ENCODE measurements at places on chromosomes 6 and 20.

DNA sequence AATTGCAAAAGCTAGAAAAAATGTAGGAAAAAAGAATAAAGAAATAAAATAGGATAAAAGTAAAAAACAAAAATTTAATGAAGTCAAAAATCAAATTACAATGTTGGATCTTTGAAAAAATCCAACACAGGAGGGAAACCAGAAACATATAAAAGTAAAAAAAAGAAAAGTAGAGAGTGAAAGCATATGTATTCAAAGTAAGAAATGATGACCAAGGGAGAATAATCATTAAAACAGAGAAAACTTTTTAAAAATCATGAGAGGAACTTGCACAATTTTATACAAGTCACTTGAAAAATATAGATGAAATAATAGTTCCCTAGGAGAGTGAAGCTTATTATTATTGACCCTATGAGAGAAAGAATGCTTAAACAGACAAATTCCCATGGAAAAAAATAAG is 138.2 kb downstream of the COL21A1 start:
- DNase-seq: no peak

DNA sequence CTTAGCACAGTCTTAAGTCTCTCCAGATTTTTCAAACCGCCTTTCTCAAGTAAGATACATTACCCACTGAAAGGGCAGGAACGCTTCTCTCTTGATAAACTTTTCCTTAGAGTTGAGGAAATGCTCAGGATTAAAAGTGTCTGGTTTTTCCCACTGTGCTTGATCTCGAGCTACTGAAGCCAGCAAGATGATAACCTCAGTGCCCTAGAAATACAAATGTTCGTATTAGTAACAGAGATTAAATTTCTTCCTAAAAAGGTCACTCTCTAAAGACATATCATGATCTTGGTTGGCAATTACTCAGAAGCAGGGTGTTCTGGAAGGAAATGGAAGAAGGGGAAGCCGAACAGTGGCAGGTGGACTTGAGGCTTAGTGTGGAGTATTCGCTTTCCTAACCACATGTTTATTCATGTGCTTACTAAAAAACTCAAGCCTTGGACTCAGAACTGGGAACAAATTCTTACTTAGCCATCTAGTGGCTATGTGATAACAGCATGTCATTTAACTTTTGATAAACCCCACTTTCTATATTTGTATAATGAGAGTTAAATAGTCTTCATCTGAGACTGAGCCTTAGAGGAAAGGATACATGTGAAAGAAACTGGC is 20.1 kb downstream of the C6orf141 start:
- no peak for DNase-seq

- no peak for DNase-seq
These were observed 53.7 kb downstream of the SH3BGRL2 start for GRCh38 chr6:79684876-79685275.

DNA sequence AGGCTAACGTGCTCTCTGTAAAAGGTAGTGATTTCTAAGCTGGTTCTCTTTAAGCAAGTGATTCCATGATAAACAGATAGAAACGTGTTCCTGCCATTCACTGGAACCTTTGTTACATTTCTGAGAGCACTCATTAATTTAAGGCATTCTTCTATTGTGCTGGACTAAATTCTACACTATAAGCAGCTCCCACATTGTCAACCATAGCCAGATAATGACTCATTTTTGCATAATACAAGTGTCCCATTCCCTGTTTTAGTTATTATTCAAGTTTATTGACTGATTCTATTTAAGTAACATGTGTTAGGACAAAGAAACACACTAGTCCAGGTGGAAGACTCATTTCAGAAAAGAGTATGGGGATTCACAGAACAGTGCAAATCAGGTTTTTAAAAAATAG is 13.5 kb upstream of the XRN2 start:
- DNase-seq: no peak

GRCh38 chr6:42025066-42025844 is 25.1 kb upstream of the TAF8 start:
- DNase-seq: no peak

DNA sequence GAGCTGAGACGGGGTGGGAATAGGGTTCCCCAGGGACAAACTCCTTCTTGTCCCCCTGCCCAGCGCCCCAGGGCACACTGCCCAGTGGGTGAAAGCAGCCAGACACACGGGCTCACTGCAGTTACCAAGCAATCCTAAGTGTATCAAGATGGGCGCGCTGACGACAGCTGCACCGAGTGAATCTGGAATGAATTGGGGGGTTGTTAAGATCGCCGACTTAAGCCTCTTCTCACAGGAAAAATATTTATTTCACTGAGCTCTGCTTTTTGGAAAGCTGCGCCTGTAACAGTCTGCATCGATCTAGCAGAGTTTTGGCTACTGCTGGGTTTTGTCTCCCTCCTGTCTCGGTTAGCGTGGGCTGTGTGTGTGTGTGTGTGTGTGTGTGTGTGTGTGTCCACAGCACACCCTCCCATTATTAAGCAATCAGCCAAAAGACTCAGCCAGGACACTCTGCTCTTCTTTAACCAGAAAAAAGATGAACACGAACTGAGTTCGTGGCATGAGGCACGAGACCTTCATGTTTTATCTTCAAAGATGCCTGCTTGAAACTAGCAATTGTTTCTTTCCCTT is 35.9 kb downstream of the RIPOR3 start:
- DNase-seq: no peak

DNA sequence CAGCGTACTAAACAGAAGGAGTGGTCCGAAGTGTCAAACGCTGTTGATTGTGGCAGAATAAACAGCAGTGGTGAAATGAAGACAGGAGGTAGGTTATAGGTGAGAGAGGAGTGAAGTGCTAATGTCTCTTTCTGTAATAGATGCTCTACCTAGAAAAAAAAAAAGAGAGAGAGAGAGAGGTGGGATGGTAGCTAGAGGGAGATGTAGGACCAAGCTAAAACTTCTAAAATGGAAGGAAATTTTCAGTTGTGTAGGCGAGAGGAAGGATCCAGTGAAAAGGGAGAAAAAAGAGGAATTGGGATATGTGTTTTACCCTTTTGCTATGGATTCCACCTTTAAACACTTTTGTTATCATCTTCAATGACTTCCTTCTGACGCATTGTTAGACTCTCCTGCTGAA is 126.5 kb upstream of the BMP2 start:
- DNase-seq: no peak

DNA sequence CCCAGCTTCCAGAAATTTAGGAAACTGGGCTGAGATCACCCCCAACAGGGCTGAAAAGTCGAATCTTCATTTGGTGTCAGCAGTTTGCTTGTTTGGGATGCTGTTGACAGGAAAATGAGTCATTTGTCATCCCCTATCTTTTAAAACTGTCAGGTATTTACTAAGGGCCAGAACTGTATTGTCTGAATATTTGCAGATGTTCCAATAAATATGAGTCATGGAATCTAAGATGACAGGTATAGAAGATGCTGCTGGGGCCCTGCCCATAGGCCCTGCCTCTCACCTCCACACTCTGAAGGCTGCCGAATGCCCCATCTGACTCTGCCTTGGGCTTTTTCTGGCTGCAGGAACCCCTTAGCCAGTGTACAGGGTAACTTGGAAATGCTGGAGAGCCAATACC is 3.9 kb downstream of the ETV7 start:
- DNase-seq: no peak

- DNase-seq: no peak
These were observed 3.2 kb upstream of the ARMC12 start for GRCh38 chr6:35733633-35734032.

DNA sequence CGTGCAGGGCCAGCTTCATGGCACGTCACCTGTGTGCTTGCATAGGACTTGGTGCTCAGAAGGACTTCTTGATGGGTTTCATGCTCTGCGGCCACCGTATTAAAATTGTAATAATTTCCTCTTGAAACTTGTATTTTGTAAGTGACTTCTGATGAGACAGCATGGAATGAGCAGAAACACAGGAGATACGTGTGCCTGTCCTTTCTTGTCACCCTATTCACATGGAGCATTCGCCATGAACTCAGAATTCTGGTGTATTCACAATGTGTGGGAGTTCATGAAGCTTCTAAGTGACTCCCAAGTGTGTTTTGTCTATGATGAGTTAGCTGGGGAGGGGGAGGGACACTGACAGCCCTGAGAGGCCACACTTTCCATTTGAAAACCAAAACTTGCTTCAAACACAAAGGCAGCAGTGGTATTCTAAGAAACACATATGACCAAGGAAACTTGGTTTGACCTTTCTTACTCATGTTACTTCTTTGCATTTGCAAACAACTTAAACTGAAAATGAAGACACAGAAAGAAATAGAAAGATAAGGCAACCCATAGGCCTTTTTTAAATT is 92.1 kb upstream of the NEDD9 start:
- no peak for DNase-seq

GRCh38 chr6:96186094-96186493 is 170.3 kb downstream of the FUT9 start:
- DNase-seq: no peak

GRCh38 chr20:19497064-19497463 is 261.0 kb upstream of the RIN2 start:
- no peak for DNase-seq

- peak; percentile 65 for DNase-seq
These were observed 33.8 kb upstream of the SCRT2 start for GRCh38 chr20:709423-709822.

DNA sequence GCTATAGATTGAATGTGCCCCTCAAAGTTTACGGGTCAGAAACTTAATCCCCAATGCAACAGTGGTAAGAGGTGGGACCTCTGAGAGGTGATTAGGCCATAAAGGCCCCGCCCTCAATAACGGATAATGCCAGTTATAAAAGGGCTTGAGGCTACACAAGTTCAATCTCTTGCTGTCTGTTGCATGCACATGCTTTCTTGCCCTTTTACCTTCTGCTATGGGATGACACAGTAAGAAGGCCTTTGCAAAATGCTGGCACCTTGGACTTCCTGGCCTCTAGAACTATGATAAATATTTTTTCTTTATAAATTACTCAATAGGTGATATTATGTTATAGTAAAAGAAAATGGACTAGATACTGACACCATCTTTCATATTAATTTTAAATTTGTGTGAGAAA is 806.1 kb downstream of the TENT5A start:
- DNase-seq: no peak

DNA sequence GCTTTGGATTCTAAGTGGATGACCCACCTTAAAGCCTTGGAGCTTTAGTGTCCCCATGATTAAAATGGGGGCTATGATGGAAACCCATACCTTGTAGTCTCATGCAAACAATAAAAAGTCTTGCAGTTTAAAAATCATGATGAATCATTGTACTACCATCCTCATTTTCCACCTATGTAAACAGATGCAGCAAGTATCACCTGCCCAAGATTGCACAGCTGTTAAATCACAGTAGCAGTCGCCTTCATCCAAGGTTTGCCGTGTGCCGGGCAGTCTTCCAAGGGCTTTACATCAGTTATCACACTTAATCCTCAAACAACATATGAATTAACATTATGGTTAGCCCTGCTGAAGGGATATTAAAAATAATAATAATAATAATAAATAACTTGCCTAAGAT is 210.3 kb downstream of the FOXA2 start:
- DNase-seq: no peak

DNA sequence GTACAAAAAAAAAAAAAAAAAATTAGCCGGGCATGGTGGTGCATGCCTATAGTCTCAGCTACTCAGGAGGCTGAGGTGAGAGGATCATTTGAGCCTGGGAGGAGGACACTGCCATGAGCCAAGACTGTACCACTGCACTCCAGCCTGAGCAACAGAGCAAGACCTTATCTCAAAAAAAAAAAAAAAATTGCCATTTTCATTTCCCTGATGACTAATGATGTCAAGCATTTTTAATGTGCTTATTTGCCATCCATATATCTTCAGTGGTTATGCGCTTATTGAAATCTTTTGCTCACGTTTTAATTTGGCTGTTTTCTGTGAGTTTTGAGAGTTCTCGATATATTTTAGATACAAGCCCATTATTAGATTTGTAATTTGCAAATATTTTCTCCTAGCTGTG is 46.7 kb downstream of the PFDN4 start:
- no peak for DNase-seq

DNA sequence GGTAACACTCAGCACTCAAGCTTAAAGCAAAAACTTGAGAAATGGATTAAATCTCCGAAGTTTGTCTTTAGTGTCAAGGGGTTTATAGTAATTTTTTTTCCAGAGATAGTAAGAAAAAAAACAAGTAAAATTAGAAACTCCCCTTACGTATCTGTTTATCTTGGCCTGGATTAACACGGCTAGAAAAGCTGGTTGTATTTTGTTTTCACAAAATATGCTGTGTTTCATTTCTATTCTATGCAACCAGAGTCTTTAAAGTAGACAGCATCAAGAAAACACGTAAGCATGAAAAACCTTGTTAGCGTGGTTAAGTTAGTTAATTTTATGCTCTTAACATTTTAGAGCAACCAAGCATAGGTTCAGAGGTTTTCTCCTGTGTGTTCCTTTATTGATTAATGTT is 21.8 kb upstream of the ERVFRD-1 start:
- no peak for DNase-seq

DNA sequence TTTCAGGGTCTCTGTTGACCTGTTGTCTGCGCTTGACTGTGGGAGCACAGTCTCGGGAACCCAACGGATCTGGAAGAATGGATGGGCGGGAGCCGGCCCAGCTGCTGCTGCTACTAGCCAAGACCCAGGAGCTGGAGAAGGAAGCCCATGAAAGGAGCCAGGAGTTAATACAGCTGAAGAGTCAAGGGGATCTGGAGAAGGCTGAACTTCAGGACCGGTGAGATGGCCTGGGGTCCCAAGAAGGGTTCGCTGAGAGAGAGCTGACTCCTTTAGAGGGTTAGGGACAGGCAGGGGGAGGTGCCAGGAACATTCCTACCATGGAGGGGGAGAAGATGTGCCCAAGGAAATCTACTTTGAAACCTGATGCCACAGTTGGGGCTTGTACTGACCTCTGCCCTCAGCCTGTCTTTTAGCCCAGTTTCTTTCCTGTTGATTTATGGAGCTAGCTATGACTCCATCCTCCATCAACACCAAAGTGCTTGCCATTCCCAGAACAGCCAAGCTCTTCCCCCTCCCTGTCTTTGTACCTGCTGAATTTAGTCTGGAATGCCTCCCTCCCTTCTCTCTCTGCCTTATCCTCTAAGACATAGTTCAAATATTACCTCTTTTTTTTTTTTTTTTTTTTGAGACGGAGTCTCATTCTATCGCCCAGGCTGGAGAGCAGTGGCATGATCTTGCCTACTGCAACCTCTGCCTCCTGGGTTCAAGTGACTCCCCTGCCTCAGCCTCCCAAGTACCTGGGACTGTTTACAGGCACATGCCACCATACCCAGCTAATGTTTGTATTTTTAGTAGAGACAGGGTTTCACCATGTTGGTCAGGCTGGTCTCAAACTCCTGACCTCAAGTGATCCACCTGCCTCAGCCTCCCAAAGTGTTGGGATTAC is 12.2 kb downstream of the CEP250 start:
- no peak for DNase-seq

GRCh38 chr20:61521687-61522420 is 269.8 kb downstream of the CDH4 start:
- DNase-seq: no peak

- DNase-seq: no peak
These were observed 25.9 kb downstream of the TBC1D20 start for GRCh38 chr20:436476-436875.

DNA sequence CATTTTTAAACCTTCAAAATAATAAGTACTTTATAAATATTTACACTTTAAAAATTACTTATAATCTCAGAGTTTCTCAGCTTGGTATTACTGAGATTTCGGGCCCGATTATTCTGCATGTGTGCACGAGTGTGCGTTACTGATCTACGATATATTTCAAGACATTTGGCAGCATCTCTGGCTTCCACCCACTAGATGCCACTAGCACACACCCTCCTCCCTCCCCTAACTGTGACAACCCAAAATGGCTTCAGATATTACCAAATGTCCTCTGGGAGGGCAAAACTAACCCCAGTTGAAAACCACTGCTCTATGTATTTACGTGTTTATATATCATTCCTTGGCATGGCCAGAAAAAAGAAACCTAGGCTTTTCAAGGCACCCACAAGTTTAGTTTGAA is 95.9 kb downstream of the FYN start:
- peak; percentile 28 for DNase-seq

Data from hematopoietic multipotent progenitor cell treated with erythropoietin and hydrocortisone succinate and interleukin-3 and kit ligand, for 15 days (in vitro differentiated cells).